Stimulated activated CD8-positive, alpha-beta memory T cell treated with anti-CD3 and anti-CD28 coated beads, Interleukin-7, amount 100 ng/mL, for 1 hour (primary cell): ENCODE measurements at places on chromosomes 16 and 17.

DNA sequence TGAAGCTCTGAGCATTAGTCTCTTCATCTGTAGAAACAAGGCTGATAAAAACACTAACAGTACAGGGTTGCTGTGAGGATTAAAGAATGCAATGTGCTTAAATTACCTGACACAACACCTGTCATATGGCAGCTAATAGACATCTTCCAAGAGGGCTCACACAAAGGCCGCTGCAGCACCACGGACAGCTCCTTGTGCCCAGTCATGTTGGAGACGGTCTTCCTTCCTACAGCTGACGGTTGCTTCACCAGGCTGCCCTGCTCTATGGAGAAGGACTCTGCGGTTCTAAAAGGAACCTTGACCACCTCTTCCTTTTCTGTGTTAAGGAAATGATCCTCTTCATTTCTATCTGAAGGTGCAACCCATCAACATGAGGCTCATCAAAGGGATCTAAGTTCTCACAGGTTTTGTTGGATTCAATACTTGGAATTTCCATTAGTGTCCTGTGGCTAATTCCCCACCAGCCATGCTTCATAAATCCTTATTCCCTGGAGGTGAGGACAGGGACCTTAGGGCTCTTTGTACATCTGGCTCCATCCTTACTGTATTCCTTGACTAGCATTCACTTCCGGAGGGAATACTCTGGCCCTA lies 138.9 kb upstream of the CES5A start:
- DNase-seq = no peak

DNA sequence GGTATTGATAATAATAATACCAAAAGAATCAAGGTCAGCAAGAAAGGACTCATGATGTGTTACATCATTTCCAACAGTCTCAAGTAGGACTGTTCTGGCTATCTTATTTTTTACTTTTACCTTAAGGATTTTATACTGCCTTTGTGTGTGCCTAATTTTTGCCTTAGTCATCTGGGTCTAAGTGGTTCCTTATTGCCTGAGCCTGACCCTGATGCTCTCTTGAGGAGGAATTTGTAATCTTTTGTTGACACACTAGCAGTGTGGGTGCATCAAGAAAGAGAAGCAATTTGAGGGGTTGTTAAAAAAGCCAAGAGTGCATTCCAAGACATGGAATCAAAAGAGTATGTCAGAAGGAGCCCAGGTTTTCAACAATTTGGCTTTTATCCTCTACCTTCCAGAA lies 59.3 kb downstream of the TMEM100 start:
- DNase-seq = no peak

DNA sequence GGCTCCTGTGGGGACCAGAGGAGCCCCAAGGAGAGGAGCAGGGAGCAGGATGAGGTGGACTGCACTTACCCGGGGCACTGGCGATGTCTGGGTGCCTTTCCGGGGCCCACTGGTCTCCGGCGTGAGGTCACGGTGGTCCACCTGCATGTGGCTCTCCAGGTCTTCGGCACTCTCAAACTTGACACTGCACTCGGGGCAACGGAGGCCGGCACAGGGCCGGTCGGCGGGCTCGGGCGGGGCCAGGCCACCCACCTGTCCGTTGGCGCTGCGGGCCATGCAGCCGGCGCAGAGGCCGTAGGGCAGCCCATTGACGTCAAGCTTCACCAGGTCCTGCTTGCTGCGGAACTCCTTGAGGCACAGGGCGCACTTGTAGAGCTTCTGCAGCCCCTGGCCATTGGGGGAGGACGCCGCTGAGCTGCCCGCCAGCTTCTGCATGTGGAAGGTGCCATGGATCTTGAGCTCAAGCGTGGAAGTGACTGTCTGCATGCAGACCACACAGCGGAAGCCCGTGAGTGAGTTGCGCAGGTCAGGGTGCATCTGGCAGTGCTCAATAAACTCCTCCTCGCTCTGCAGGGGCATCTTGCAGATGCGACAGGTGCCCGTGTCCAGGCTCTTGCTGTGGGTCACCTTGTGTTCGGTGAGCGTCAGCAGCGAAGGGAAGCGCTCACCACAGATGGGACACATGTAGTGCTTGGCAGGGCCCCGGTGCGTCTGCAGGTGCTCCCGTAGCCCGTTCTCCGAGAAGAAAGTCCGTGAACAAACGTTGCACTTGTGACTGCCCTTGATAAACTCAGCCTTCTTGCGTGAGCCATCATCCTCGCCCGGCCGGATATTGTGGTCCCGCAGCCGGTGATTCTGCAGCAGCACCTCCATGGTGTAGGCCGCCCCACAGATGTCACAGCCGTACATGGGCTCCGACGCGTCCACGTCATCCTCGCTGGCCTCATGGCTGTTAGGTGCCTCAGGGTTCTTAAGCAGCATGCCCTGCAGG lies 220.0 kb downstream of the ZNF423 start:
- DNase-seq = no peak

DNA sequence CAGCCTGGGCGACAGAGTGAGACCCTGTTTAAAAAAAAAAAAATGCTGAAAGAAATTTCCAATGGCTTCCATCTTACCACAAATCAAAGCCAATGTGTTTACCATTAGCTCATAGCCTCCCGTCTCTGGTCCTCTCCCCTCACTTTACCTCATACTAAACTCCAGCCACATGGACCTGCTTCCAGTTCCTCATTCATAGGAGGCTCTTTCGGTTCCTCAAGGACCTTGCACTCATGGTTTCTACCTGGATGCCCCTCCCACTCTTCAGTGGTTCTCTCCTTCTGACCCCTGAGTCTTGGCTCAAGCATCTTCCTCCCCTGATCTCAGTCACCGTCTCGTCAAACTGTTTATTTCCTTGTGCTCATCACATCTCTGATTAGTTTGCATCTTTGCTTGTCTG lies 3.8 kb upstream of the DEF8 start:
- DNase-seq = no peak

DNA sequence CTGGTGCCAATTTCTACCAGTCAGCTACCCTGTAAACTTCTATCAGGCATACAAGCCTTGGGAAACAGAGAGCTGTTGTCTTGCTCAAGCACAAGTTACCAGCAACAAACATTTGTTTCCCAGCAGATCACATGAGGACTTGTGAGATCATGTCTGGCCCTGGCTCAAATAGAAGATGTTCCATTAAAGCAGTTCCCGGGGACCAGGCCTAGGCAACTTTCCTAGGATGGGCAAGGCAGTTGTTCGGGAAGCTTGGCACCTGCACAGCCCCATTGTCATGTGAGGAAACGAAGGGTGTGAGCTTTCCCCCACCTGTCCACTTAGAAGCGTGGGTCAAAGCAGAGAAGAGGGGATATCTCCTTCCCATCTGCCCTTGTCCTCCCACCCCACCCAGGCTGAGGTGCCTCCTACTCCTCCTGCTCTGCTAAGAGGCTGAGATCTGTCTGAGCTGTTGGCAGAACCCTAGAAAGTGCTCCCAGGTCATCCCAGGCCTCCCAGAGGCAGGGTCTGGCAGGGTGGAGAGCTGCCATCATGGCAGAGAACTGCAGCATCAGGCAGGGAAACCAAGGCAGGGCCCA lies 11.2 kb upstream of the SLC47A2 start:
- DNase-seq = no peak

DNA sequence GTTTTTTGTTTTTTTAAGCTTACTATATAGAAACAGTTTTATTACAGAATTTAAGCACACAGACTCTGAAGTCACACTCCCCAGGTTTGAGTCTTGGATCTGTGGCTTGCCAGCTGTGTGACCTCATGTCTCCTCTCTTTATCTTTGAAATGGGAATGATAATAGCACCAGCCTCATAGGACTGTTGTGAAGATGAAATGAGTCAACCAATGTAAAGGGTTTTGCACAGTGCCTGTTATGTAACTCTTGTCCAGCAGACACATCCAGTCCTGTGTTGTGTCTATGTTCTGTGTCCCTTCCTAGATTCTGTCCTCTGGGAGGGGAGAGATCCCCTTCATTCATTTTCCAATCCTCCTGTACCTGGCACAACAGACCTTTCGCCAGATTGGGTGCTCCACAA lies 3.1 kb upstream of the CPD start:
- no peak for DNase-seq

DNA sequence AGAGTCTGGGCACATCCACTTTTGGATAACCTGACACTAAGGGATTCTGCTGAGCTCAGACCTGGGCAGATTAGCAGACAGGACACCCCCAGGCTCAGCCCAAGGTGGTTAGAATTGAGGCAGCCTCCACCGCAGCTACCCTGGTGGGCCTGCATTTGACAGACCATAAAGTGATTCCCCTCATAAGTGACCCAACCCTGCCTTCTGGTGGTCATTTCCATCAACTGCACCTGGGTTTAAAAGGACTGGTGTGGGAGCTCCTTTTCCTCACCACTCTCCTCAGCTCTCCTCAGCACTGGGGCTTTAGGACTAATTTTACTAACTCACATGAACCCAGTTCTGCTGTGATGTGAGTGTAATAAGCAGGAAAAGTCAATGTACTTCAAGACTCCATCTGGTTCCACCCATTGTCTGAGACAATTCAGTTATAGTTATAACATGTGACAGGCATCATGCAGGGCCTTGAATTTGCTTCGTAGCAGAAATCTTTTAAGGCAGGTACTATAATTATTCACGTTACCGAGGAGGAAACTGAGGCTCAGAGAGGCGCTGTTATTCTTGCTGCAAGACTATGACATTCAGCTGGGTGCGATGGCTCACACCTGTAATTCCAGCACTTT lies 42.5 kb downstream of the MYH3 start:
- DNase-seq = no peak

- no peak for DNase-seq
These were observed 556 bp upstream of the SPNS1 start for GRCh38 chr16:28974007-28974436.

DNA sequence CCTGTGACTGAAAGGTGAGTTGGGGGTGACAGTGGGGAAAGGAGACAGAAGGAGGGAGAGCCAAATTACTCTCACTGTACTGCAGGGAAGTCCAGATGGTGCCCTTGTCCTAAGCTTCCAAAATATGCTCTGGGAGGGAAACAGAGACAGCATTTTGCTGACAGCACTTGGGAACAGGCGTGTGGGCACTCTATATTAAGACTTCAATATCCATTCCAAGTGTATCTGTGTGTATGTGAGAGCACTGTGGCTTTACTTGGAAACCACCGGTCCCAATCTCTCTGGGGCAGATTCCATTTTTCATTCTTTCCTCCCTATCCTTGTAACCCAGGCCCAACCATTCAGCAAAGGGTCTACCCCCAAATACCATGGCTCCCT lies 407.3 kb downstream of the UTP18 start:
- no peak for DNase-seq

GRCh38 chr17:4607261-4607741 lies 23.0 kb downstream of the SMTNL2 start:
- no peak for DNase-seq

DNA sequence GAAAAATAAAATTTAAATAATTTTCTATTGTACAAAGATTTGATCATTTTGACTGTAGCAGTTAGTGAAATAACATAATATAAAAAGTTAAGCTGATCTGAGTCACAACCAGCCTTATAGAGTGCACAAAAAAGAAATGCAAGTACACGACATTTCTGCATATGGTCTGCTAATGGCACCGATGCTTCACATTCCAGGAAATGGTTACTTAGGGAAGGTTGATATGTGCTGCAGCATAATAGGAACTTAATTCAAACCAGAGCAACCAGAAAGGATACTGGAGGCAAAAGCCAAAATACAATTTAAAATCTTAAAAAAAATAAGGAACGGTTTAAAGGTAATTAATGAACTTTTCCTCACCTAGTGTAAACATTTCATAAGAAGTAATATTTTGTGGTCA lies 10.0 kb upstream of the CFDP1 start:
- no peak for DNase-seq

DNA sequence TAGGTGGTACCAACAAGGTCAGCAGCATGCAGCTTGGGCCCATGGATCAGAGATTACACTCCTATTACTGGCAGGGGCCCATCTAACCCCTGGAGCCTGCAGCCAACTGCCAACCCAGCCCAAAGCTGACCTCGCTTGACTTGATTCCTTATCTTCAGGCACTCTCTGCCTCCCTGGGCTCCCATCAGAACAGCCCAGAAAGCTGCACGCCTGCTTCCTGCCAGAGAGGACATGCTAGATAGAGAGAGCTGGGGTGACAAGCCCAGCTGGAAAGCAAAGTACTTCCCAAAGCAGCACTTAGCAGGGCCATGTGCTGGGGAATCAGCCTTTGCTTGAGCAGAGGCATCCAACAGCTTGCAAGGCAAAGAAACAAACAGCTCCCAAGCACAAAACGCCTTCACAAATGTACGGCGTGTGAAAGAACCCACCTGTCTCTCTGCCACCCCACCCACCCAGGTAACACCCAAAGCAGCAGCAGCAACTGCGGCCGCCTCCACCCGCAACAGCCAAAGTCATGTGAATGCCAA lies 74.2 kb upstream of the NLK start:
- no peak for DNase-seq

DNA sequence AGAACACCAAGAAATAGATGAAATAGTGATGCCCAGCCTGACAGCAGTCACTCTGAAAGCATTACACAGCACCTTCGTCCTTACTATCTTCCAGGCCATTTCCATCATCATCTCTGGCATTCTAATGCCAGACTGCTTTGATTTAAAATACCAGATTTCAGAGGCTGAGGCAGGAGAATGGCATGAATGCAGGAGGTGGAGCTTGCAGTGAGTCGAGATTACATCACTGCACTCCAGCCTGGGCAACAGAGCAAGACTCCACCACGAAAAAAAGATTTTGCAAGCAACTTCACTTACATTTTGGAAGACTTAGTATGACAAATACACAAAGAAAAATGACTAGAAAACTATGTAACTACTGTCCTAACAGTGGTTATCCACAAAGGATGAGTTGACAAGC lies 244.0 kb downstream of the CPPED1 start:
- DNase-seq = no peak

DNA sequence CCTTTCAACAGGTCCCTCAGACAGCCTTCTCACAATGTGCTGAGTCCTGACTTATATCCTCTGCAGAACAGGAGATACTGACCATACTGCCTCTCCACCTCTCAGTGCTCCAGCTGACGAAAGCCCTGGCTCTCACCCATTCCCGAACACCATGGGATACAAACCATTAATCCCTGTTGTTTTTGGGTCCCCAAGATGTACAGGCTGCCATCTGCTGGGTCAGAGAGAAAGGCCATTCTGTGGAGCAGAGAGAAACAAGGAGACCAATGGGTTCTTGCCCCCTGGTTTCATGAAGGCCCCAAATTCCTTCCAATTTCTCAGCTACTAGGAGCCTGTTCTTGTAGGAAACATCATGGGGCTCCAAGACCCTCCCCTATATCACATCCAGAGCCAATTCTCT lies 3.0 kb downstream of the ERN2 start:
- no peak for DNase-seq

GRCh38 chr16:12551530-12551929 lies 252.2 kb downstream of the CPPED1 start:
- DNase-seq = no peak

DNA sequence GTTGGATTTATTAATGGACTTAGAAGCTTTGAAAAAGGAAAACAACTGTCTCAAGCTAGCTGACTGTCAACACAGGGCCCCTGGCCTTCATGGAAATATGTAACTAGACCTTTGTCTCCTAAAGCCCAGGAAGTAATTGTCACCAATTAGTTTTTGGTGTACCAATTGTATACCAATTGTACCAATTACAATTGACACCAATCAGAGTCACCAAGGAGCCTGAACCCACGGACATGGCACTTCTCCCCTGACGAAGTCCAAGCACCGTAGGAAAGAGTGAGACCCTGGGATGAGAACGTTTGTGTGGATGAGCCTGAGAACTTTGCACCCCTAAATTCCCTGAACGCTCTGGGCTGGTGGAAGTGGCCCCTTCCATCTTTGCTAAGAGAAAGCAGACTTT lies 129.0 kb downstream of the ENGASE start:
- no peak for DNase-seq
